Cerebellar nuclear complex (tissue), 1 donor: ENCODE measurements at places on chromosomes 11 and 22.

DNA sequence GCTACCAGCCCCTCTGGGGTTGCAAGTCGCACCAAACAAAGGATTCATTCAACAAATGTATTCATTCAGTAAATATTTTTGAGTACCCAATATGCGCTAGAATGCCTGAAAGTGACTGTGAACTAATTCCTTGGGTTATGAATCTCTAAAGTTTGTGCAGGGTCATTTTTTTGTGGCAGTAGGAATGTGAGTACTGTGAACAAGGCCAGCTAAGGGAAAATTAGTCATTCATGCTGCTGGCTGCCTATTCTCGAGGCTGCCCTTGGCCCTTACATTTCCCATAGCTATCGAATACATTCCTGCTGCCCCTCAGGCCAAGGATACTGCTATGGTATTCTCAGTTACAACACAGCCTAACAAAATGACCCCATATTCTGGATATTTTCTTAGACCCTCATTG lies 141.6 kb downstream of the TRPC6 start:
- DNase-seq = no peak

DNA sequence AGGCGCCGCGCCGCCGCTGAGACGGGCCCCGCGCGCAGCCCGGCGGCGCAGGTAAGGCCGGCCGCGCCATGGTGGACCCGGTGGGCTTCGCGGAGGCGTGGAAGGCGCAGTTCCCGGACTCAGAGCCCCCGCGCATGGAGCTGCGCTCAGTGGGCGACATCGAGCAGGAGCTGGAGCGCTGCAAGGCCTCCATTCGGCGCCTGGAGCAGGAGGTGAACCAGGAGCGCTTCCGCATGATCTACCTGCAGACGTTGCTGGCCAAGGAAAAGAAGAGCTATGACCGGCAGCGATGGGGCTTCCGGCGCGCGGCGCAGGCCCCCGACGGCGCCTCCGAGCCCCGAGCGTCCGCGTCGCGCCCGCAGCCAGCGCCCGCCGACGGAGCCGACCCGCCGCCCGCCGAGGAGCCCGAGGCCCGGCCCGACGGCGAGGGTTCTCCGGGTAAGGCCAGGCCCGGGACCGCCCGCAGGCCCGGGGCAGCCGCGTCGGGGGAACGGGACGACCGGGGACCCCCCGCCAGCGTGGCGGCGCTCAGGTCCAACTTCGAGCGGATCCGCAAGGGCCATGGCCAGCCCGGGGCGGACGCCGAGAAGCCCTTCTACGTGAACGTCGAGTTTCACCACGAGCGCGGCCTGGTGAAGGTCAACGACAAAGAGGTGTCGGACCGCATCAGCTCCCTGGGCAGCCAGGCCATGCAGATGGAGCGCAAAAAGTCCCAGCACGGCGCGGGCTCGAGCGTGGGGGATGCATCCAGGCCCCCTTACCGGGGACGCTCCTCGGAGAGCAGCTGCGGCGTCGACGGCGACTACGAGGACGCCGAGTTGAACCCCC lies 798 bp downstream of the BCR start:
- DNase-seq = no peak

GRCh38 chr11:128604723-128605122 lies 17.4 kb upstream of the ETS1 start:
- DNase-seq = no peak

DNA sequence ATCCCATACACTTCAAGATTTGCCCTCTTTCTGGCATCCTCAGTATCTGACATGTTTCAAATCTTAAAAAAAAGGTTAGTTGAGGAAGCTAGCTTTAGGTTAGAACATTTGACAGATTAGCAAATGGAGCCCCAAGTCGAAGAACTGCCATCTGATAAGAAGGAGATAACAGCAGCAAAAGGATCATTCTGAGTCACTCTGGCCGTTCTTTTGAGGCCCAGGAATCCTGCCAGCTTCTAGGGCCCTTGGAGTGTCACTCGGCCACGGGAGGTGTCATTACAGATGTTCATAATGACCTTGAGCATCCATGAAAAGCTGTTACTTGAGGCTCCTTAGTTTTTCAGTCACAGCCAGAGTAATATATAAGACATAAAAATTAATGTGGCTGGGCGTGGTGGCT lies 132.1 kb upstream of the RASSF10 start:
- no peak for DNase-seq

- DNase-seq = no peak
Observed at GRCh38 chr11:19455731-19456130, 215.0 kb upstream of the E2F8 start.

DNA sequence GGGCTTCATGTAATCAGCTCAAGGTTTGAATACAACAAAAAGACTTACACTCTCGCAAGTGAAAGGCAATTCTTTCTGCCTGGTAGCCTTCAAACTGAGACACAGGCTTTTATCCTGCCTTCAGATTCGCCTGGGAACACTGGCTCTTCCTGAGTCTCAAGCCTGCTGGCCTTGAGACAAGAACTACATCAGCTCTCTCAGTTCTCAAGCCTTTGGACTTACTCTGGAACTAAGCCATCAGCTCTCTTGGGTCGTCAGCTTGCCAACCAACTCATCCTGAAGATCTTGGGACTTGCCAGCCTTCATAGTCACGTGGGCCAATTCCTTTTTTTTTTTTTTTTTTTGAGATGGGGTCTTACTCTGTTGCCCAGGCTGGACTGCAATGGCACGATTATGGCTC lies 35.7 kb upstream of the LRRC10B start:
- no peak for DNase-seq

DNA sequence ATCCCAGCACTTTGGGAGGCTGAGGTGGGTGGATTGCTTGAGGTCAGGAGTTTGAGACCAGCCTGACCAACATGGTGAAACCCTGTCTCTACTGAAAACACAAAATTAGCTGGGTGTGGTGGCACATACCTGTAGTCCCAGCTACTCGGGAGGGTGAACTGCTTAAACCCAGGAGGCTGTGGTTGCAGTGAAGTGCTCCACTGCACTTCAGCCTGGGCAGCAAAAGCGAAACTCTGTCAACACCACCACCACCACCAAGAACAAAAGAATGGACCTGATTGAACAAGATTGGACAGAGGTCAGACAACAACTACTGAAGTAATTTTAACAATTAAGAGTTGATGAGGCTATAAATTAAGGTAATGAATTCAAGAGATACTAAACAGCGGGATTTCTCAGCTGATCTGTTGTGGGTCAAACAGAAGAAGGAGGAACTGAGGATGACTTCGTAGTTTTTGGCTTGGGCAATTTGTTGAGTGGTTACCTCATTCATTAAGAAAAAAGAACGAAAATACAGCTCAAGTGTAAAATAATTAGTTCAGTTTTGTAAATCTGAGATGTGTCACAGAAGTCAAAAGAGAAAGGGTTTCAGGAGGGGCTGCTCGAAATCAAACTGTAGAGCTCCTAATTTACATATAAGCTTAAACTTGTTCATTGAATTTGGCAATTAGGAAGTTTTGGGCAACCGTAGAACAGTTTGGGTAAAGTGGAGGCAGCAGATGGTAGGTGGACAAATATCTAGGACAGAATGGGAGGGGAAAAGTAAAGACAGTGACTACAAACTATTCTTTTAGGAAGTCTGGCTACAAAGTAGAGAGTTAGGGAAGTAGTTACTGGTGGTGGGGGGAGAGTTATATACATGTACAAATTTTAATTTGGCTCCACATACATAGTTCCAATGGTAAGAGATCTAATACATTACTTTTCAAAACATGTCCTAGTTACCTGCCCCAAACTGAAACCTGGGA lies 4.5 kb downstream of the IL18 start:
- no peak for DNase-seq

DNA sequence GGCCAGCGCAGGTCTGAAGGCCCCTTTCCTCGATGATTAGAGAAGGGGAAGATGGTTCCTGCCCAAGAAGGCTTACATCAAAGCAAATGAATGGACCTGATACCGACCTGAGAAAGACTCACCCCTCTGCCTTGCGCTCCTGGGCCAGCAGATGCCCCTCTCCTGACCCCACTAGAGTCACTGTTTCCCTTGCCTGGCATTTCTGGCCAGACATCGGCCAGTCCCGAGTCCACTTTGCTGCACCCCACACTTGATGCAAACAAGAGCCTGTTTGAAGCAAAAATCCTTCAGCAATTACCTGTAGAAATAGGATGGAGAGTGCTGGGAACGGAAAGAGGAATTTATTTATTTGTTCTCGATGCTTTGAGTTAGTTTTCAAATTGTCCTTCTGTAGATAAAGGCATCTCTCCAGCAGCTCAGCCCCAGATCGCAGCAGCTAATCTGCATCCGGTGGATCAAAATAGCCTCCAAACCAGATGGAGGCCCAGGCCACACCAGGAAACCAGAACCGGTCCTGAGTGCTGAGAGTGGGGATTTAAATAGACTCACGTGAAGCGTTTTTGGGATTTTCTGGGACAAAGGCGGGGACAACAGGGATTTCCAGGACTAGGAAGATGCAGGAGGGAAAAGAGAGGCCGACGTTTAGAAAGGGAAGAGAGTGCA lies 148.6 kb downstream of the TRIM29 start:
- DNase-seq = no peak

DNA sequence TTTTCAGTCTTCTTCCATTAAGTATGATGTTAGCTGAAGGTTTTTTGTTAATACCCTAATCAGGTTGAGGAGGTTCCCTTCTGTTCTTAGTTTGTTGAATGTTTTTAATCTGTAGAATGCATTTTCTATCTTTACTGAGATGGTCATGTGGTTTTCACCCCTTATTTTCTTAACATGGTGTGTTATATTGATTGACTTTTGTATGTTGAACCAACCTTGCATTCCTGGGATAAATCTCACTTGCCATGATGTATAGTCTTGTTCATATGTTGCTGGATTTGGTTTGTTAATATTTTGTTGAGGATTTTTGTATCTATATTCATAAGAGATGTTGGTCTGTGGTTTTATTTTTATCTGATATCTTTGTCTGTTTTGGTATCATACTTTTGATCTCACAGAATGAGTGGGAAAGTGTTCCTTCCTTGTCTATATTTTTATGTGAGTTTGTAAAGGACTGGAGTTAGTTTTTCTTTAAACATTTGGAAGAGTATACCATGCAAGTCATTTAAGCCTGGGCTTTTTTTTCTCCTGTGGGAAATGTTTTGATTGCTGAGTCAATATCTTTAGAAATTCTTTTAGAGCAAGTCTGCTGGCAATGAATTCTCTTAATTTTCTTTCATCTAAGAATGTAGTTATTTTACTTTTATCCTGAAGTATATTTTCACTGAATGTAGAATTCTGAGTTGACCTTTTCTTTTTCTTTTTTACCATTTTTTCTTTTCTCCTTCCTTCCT lies 5.5 kb upstream of the P4HA3 start:
- no peak for DNase-seq

- no peak for DNase-seq
Observed at GRCh38 chr11:68118706-68119448, 2.3 kb downstream of the CHKA start.

DNA sequence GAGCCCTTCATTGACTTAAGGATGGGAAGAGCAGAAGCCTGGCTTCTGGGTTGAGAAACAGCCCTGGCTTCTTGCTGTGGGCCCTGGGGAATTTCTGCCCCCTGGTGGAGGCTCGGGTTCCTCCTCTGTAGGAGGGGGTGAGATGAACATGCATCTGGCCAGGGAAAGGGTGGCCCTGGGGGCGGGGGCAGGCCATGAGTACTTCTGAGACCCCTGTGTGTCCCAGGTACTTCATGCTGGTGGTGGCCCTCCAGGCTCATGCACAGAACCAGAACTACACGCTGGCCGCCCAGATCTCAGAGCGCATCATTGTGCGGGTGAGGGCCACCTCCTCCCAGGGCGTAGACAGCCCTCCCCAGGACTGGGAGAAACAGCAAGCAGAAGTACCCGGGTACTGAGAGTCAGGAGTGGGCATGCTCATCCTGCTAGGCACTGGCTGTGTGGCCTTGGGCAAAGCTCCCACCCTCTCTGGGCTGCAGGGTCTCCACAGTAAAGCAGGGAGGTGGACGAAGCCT lies 15.8 kb downstream of the TMEM258 start:
- DNase-seq = no peak

DNA sequence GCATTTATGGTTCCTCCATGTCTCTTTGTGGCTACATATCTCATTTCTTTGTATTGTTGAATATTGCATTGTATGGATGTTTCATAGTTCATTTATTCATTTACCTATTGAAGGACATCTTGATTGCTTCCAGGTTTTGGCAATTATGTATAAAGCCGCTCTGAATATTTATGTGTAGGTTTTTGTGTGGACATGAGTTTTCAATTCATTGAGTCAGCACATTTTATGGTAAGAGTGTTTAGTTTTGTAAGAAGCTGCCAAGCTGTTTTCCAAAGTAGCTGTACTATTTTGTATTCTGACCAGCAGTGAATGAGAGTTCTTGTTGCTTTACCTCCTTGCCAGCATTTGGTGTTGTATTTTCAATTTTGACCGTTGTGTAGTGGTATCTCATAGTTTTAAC lies 39.2 kb downstream of the KDM2A start:
- DNase-seq = no peak

- no peak for DNase-seq
Observed at GRCh38 chr22:36439481-36440271, 41.8 kb downstream of the TXN2 start.

GRCh38 chr22:42152661-42153270 lies 22.2 kb upstream of the CYP2D6 start:
- DNase-seq = no peak

- no peak for DNase-seq
Observed at GRCh38 chr11:103887001-103887658, 149.3 kb upstream of the DDI1 start.

- DNase-seq = no peak
Observed at GRCh38 chr22:43840431-43840830, 21.9 kb downstream of the SULT4A1 start.

- DNase-seq = no peak
Observed at GRCh38 chr22:21947040-21948014, 5.3 kb downstream of the PPM1F start.

- DNase-seq = no peak
Observed at GRCh38 chr11:120021391-120021953, 116.4 kb downstream of the TRIM29 start.

- no peak for DNase-seq
Observed at GRCh38 chr11:101091781-101092180, 37.8 kb downstream of the PGR start.

GRCh38 chr11:72232260-72233055 lies 7.9 kb downstream of the INPPL1 start:
- DNase-seq = no peak

- no peak for DNase-seq
Observed at GRCh38 chr22:46747646-46748045, 9.6 kb upstream of the CERK start.

DNA sequence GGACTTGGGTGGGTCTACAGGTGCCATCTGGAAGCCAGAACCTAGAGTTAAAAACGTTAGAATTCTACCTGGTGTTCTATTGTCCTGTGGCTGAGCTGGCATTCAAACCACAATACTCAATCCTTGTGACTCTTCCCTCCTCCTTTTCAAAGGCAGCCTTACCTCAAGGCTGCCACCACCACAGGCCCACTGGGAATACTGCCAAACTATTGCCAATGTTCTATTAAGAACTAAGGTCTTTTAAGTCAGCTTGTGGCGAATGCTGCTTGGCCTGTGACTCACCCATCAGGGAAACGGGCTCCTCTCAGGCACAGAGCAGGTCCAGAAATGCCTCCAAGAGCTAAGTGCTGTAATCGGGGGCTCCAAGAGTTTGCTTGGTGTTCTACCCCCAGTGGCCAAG lies 1008.4 kb downstream of the JRKL start:
- no peak for DNase-seq
